Activated gamma-delta T cell (primary cell): ENCODE measurements at places on chromosomes 1 and 21.

- DNase-seq = no peak
Measured at GRCh38 chr1:31753707-31754349, 10.3 kb downstream of the ADGRB2 start.

DNA sequence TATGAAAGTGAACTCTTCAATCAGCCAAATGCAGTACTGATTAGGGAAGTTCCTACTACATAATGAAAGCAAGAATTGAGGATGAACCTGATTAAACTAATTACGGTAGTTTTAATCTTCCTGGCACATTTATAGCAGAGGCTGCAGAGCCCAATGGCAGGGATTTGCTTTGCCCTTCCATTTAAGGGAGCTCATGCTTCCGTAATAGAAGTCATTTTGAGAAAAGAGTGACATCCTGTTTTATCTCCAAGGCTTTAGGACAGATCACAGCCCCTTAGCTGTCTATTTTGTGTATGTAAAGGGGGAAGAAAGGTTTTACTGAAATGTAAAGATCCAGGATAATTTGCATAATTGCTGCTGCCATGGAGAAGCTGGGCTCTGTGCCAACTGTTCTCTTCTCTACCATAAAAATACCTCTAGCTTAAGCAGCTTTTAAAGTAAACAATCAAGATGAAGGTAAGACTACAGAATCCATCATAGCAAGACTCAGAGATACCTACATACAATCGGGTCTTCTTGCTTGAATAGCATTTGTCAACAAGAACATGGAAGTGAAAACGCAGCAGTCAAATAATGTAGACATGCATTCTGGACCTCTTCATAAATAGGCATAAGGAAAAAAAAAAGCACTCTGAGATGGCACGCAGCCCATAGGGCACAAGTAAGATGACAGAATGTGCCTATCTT is 62.5 kb downstream of the ASH1L start:
- DNase-seq = no peak

- no peak for DNase-seq
Measured at GRCh38 chr1:79398501-79398900, 392.0 kb upstream of the ADGRL4 start.

GRCh38 chr1:205191622-205192021 is 19.9 kb downstream of the DSTYK start:
- DNase-seq = no peak

DNA sequence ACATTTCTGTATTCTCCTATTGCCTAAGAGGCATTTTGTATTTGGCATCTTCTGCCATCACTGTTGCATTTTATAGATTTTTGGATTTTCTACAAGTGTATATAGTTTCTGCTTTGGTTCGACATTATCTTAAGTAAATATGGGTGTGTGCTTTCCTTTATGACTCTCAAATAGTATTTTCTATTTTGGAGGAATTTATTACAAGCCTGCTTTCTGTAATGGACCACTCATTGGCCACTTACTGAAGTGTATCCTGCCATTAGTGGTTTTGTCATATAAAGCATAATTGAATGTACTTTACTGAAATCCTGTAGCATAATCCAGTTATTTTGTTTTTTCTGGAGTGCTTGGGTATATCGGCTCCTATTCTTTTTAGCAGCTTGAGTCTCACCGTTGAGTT is 184.3 kb downstream of the PATJ start:
- no peak for DNase-seq

DNA sequence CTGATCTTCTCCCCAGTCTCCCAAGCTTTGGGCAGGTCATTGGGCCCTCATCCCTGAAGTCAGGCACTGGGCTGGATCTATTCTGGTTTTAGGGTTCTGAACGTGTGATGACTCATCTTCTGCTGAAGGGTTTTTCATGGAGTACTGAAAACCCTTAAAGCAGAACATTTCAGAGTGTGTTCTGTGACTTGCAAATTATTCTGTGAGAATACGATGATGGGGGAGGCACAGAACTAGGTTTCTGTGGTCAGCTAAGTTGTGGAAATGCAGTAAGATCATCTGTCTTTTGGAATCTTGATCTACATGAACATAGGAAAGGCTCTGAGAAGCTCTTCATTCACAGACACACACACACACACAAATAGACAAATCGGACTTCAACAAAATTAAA is 46.2 kb downstream of the NAV1 start:
- DNase-seq = no peak

DNA sequence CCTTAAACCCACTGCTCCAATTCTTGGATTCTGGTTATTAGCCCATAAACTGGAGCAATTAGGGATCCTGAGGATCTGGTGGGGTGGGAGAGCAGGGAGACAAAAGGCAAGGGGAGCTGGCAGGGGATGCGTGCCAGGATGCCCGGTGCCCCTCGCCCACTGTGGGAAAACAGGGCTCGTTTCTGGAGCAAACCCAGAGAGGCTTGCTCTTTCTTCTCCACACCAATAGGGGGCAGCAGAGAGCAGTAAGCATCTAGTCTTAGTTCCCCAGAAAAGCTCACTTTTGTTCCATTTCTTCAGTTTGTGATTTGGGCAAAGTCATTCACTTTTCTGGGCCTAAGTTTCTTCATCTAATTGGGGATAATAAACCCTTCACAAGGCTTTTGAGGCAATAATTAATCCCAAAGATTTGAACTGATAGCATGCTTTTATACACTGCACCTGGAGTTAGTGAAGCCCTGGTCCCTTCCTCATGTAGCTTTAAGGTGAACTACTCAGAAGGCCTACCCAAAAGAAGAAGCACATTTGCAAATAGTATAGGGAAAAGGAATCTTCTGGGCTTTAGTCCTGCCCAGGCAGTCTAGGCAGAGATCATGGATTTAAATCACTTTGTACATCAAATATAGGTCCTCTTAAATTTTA is 160.6 kb upstream of the USP24 start:
- DNase-seq = no peak
